ENCODE measurements at places on chromosomes 6 and 20.

DNA sequence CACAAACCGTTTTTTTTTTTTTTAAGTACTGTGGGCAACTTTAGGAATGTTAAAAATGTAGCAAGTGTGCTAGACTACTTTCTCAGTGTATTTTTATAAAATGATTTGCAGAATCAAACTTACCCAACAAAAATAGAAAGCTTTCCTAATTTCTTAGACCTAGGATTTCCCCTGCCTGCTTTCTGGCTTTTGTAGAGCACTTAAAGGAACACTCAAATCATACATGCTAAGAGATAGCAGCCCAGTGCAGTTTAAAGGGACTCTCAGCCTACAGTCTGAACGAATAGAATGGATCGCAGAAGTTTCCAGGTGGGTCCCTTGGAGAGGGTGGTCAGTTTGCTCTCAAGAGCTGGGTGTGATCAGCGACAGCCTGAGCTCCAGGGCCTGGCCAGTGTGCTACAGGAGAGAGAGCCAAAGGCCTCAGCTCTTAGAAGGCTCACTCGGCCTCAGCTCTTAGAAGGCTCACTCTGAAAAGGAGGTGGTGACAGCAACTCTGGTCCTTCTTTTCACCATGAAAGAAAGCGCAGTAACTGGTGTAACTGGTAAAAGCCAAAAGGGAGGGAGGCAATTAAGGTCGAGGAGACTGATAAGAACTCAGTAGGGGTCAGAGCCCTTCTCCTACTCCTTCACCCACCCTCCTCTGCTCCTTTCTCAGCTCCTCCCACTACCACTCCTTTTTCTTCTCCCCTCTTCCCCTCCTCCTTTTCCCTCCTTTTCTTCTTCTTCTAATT lies 142.4 kb downstream of the ZFP64 start:
- no peak for DNase-seq

DNA sequence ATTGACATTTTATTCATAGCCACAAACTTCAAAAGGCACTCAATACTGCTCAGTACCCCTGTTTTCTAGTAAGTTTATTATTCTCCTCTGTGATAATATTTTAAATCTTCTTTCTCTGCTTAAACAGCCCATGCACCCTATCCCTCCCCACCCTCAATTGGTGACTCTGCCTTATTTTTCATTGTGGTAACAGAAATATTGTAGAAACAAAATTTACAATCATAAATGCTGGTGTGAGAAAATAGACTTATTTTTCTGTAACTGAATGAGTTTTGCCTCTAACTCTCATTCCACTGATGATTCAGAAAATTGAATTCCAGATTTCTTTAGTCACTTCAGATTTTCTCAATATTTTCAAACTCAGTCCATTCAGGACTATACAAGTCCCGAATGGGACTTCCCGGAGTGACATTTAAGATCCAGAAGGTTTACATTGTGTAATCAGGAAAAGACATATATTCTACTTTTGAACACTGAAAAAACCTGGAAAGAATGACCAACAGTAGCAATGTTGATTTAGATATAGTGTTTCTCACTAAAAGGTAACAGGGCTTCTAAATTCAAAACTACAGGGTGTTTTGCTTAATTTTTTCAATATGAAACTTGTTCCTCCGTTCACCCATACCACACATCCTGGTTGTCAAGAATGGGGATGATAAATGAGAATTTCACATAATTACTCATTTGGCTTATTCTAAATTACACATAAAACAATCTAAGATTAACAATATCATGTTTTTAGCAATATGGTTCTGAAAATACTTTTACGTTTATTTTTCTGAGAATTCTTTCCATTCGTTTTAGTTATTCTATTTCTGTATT lies 34.8 kb upstream of the UST start:
- no peak for DNase-seq

GRCh38 chr6:146358431-146359046 lies 185.1 kb upstream of the RAB32 start:
- no peak for DNase-seq

DNA sequence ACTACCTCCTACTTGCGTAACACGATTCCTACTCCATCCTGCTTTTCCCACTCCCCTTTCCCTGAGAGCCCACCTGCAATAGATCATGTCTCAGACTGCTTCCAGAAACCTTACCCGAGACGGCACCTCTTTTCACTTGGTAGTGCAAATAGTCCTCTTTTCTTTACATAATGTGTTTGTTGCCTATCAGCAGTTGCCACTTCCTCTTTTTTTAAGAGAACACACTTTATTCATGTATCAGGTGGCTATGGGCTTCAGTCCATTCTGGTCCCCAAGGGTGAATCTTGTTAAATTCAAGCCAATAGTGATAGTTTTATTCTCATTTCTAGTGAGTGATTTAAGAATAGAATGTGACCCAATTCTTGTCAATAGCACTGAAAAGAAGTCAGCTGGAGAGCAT lies 57.7 kb upstream of the FERMT1 start:
- DNase-seq = no peak

DNA sequence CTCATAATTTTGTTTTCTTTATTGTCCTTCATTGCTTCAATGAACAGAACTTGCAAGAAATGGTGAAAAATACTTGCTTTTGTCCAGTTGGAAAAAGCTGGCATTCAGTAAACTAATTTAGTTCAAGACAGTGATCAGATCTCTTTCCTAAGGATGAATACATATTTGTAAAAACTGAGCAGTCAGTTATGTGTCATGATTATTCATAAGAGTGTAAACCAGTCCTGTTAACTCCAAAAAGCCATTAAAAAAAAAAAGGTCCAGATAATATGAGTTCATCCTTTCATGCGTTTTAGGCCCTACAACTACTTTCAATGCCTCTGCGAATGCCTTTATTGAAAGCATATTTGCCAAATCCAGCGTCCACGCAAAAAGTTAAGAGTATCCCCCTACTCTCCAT lies 609 bp downstream of the PGM3 start:
- DNase-seq = no peak
